Stimulated activated CD8-positive, alpha-beta memory T cell treated with anti-CD3 and anti-CD28 coated beads, Interleukin-4, amount 100 ng/mL, for 48 hours (primary cell): ENCODE measurements at places on chromosomes 12 and 14.

GRCh38 chr12:31008241-31008761 is 65.4 kb upstream of the DDX11 start:
- no peak for DNase-seq

DNA sequence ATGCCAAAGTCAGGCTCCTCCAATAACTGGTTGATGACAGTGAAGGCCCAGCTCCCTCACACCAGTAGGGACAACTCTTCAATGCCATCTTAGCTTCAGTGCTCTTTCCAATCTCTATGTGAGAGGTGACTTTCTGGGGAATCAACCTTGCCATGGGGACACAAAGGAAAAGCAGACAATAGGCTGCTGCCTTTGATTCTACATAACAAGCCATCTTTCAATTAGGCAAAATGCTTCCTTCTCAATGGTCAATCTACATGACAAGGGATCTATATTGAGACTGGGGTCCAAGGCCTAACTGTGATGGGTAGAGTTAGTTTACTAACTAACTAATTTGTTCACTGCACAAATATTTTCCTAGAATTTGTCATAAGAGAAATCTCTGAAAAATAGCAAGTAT is 1417.5 kb upstream of the SEL1L start:
- DNase-seq = no peak

- no peak for DNase-seq
Measured at GRCh38 chr12:81395431-81395830, 317.6 kb downstream of the ACSS3 start.

GRCh38 chr12:24991209-24992049 is 42.5 kb upstream of the BCAT1 start:
- no peak for DNase-seq

DNA sequence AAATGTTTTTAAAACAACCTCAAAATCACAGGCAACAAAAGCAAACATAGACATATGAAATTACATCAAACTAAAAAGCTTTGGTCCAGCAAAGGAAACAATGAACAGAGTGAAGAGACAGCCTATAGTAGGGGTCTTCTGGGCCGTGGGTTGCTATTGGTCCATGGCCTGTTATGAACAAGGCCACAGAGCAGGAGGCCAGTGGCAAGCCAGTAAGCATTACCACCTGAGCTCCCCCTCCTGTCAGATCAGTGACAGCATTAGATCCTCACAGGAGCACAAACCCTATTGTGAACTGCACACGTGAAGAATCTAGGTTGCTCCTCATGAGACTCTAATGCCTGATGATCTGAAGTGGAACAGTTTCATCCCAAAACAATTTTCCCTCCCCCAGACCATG is 174.0 kb downstream of the DIO2 start:
- no peak for DNase-seq

DNA sequence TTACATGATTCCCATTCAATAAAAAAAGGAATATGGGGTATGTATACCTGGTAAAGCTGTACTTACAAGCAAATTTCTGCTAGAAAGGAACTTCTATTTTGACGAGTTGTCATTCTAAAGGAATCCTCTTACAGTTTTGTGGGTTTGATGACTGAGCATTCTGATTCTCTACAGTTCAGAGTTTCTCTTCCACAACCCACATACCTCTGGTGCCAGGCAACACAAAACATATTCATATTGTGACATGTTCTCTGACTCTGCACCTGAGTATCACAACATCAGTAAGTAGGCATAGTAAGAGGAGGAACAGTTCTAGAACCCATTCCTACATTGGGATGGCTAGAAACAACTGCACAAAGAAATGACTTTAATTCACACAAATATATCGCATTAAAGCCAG is 636.6 kb downstream of the MED13L start:
- DNase-seq = no peak

- no peak for DNase-seq
Measured at GRCh38 chr12:7060353-7060954, at the start of gene C1S. C1S (plus strand) TSS chr12:7060718; CDS start chr12:7061913, 1,195 bp downstream.

GRCh38 chr12:53105256-53105655 is 2.0 kb downstream of the SOAT2 start:
- no peak for DNase-seq

- DNase-seq = no peak
Measured at GRCh38 chr12:122200541-122201175, 2.9 kb upstream of the B3GNT4 start.

DNA sequence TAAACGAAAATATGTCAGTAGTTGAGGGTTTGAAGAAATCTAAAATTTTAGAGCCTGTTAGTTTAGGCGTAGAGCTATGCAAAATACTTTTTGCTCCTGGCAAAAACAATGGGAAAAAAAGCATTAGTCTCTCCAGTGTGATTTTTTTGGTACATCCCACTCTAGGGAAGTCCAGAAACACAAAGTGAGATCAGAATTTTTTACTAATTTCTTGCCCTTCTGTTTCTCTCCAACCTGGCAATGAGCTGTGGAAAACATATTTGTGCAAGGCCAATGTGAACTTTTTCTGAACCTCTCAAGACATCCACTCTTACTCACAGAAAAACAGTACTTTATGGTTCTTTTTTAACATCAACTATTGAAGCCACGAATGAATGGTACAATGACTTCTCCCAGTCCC is 56.9 kb upstream of the DCN start:
- DNase-seq = no peak

DNA sequence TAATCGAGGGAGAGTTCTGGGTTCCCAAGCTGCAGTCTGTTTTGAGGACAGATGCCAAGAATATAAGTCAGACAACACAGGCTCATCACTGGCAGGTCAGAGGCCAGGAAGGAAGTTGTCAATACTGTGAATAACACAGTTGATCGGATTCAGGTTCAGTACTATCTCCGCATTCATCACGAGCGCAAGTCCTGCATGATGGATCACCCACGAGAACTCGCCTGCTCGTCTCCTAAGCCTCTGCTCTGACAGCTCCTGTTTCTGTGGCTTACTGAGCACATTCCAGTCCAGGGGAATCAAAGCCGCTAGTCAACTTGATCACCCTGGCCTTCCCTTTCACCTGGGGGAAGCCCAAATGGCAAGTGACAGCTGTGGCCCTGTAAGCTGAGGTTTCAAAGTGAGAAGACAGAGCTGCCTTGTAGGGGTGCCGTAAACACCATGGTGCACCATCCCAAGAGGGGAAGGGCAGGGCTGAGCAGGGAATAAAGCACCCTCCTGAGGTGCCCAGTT is 60.1 kb upstream of the DICER1 start:
- no peak for DNase-seq

GRCh38 chr12:100574187-100575074 is 947 bp downstream of the GAS2L3 start:
- DNase-seq = no peak

GRCh38 chr14:69852531-69853321 is 26.5 kb upstream of the SMOC1 start:
- no peak for DNase-seq
